ENCODE measurements at places on chromosomes 12 and 14.

GRCh38 chr12:100279607-100280244 is 12.7 kb downstream of the SCYL2 start:
- peak; percentile 39 for DNase-seq

GRCh38 chr12:107474639-107475539 is 210.7 kb upstream of the PWP1 start:
- peak; percentile 39 for DNase-seq

DNA sequence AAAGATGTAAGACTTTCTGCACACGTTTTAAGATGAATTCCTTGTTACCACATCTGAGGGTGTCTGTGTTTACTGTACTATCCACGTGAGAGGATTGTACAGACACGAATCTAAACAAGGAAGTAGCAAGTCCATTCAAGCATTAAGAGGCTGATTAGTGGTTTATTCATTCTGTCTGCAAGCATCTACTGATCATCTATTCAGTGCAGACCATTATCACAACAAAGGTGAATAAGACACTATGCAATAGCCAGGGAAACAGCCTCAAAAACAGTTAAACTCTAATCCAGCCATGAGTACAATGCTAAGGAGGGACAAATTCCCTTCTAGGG is 111.6 kb upstream of the PZP start:
- no peak for DNase-seq

- peak; percentile 98 for DNase-seq
These were observed 390.2 kb downstream of the LRIG3 start for GRCh38 chr12:58529897-58530741.

DNA sequence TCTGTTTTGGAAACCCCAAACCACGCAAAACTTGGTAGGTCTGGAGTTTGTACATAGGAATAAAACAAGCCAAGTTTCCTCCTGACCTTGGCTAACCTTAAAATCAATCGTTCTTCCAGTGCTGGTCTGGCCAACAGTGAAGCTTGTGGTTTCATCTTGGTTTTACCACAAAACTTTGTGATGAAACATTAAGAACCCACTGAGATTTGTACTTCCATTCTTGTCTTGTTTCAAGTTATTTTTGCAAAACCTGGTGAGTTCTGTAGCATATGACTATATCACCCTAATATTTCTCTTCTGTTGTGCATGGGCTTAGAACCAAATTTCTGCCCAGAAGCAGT is 26.4 kb downstream of the SIX1 start:
- peak; percentile 92 for DNase-seq

DNA sequence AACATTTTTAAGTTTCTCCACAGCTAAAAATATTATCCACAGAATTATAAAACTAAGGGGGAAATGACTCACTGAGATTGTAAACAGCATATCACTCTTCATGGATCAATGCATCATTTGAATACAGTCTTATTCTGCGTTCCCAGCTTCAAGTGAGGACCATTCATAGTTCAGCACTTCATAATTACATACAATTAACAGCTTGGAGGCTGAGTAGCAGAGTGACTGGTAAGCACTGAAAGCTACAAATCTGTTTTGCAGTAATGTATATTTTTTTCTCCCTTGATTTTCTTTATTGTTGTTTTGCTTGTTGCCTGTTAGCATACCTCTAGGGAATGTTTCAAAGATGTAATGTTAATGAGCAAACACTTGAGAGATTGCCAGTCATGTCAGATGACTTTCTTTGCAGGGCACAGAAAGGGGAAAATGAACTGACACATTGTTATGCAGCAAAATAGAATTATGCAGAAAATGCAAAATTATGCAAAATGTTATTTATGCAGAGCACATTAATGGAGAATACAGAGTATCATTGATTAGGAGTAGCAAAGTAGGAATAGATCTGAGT is 138.6 kb downstream of the RPS29 start:
- no peak for DNase-seq

- no peak for DNase-seq
These were observed 79.4 kb downstream of the DACT1 start for GRCh38 chr14:58717211-58717610.

- DNase-seq = no peak
These were observed 37.7 kb upstream of the DICER1 start for GRCh38 chr14:95195031-95195430.

- DNase-seq = no peak
These were observed 154.9 kb upstream of the CCND2 start for GRCh38 chr12:4118601-4119156.

DNA sequence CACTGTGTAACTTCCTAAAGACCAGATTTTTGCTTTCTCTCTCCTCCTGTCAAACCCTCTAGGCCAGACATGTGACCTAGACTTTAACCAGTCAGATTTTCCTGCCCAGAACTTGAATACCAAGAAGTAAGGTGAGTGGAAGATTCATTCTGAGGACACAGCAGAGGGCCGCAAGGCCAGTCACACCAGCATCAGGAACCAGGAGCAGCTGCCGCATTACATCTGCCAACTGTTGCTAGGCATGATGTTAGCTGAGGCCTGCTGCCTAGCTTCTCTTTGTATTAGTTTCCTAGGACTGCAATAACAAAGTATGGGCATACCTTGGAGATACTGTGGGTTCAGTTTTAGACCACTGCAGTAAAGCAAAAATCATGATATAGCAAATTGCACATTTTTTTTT is 101.9 kb upstream of the BMP4 start:
- DNase-seq = no peak

GRCh38 chr14:89669193-89669592 is 252.2 kb upstream of the FOXN3 start:
- DNase-seq = no peak

GRCh38 chr14:52277552-52277951 is 10.1 kb downstream of the PTGDR start:
- no peak for DNase-seq

GRCh38 chr12:38160318-38161122 is 156.1 kb upstream of the ALG10B start:
- DNase-seq = no peak

DNA sequence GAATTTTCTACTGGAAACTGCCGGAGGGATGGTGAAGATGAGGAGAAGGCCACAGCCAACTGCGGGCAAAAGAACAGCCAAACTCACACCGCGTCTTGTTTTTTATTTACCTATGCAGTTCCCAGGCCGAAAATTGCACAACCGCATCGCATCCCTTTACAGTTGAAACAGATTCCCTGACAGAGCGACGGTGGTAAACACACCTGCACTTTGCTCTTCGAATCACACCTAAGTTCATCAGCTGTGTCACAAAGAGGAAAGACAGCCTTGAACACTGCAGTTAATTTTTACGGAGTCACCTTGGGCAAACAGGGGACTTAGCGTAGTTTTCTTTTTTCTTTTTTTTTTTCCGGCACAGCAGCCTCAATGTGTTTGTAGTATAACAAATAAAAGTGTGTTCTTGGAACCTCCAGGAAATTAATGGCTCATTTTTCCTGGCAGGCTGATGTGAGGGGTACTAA is 272.0 kb upstream of the DIO3 start:
- DNase-seq = no peak

GRCh38 chr12:131606218-131606901 is 104.5 kb upstream of the SFSWAP start:
- no peak for DNase-seq

DNA sequence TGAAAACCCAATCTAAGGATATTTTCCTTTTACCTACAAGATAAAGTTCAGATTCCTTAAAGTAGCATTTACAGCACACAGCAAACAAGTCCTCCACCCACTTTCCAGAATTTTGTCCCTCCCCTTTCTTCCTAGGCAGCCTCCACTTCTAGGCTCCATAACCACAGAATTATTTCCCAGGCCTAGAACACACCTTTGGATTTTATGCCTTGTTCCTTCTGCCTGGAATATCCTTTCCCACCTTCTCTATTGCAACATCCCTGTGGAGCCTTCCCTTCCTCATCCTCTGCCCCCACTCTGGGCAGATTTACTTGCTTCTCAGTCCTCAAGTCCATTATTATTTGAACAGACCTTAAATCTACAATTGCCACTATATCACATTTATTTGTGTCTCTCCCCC is 2.1 kb upstream of the TSPAN8 start:
- DNase-seq = no peak

- no peak for DNase-seq
These were observed 1.0 kb downstream of the ITPK1 start for GRCh38 chr14:93114713-93115068.

DNA sequence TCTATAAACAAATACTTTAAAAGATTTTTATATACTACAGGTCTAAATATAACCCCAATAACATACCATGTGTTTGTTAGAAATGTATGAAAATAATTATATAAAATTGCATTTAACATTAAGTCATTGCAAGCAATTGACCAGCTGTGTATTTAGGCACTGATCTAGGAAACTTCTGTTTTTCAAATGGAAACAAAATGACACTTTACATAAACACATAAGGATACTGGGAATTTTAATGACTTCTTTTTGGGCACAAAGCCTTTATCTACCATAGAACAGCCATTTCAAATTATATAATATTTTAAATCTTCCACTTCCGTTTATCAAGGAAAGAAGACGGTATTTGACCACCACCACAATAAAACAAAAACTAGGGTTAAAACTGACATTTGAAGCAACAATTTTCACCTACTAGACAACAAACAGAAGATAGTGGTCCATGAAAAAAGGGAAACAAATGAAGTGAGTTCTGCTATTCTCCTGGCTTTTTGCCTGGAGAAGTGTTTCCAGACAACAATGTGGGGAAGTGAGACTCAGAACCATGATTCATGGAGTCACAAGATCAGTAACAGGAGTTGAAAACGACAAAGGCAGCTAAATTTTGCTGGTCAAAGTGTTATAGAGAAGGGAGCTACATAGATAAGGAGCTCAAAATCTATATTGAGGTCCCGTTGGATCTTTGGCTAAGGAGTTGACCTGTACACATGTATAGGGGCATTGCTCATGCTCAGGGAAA is 475.1 kb downstream of the TRHDE start:
- DNase-seq = no peak

- no peak for DNase-seq
These were observed 44.6 kb upstream of the FKBP4 start for GRCh38 chr12:2750185-2750584.

GRCh38 chr12:33671676-33672075 is 232.1 kb upstream of the SYT10 start:
- no peak for DNase-seq

DNA sequence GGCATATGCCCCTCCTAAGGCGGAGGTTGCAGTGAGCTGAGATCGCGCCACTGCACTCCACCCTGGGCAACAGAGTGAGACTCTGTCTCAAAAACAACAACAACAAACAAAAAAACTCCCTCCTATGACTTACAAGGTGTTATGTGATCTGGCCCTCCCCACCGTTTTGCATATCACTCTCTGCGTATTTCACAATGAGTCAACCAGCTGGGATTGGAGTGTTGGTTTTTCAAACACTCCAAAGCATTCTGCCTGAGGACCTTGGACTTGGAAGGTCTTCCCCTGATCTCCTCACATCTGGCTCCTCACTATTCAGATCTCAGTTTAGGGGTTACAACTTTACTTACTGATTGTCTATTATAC is 14.0 kb downstream of the MANSC1 start:
- peak; percentile 55 for DNase-seq

- no peak for DNase-seq
These were observed 48.8 kb downstream of the NUAK1 start for GRCh38 chr12:106089935-106090334.

GRCh38 chr14:81023095-81023710 is 67.8 kb downstream of the TSHR start:
- no peak for DNase-seq

- no peak for DNase-seq
These were observed 635.4 kb downstream of the VRK1 start for GRCh38 chr14:97432586-97432985.

DNA sequence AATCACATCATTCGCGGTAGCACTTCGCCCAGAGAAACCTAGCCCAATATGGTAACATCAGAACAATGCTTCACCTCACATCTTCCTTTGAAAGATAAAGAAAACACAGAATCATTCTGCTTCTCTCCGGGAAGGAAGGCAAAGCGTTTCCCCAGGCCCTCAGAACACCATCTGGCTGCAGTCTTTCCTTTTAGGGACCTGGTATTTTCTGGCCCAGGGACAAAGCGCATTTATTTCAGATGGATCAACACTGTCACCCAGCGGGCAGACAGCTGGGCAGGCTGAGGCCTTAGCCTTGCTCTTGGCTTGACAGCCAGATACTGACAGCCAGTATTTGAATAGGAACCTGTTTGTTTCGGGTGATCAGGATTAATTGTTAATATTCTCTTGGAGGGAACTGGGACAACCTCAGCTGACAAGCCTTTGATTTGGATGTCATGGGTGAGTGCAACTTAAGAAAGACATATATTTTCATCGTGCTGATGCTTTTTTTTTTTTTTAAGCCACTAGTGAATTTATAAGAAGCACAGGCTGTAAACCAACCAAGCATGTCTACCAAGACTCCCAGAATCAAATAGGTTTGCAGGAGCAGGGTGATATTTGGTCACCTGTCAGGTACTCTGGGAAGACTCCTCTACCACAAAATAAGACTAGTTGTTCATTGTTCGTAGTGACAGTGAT is 118.9 kb downstream of the VEZT start:
- DNase-seq = peak; percentile 94

- DNase-seq = no peak
These were observed 28.4 kb upstream of the FOXN3 start for GRCh38 chr14:89445273-89445973.

All from choroid plexus epithelial cell (primary cell).